Type B pancreatic cell (in vitro differentiated cells): ENCODE measurements at places on chromosomes 6 and 20. TPM values are rescaled to one million over a fixed set of nuclear protein-coding genes. Genes with fewer than 3 reads are reported as not detected.
A peak's percentile ranks its signal among the peaks of the same experiment; 100 is the strongest.

The SIRPG gene
- total RNA-seq: not detected in 2 replicates

DNA sequence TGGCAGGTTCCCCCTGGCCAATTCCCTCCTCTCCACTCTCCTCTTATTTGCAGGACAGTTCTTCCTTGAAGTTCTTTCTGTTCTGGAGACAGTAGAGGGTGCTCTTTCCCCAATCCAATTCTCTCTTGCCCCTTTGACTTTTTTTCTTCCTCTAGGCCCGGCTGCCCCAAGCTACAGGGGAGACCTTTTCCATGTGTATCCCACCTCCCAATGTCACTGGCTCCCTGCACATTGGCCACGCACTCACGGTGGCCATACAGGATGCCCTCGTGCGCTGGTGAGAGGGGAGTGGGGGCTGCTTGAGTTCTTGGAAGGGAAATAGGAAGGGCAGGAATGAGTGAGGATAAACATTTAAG lies 1.5 kb downstream of the VARS2 start:
- H3K27ac ChIP-seq: peak overlapping the region; percentile 95
- H3K27me3 ChIP-seq: no peaks in the 10 kb centered on the region
- DNase-seq: no peak
- H3K4me1 ChIP-seq: peaks cover 30% of the 10 kb centered on the region
- H3K36me3 ChIP-seq: peaks cover 28% of the 10 kb centered on the region

DNA sequence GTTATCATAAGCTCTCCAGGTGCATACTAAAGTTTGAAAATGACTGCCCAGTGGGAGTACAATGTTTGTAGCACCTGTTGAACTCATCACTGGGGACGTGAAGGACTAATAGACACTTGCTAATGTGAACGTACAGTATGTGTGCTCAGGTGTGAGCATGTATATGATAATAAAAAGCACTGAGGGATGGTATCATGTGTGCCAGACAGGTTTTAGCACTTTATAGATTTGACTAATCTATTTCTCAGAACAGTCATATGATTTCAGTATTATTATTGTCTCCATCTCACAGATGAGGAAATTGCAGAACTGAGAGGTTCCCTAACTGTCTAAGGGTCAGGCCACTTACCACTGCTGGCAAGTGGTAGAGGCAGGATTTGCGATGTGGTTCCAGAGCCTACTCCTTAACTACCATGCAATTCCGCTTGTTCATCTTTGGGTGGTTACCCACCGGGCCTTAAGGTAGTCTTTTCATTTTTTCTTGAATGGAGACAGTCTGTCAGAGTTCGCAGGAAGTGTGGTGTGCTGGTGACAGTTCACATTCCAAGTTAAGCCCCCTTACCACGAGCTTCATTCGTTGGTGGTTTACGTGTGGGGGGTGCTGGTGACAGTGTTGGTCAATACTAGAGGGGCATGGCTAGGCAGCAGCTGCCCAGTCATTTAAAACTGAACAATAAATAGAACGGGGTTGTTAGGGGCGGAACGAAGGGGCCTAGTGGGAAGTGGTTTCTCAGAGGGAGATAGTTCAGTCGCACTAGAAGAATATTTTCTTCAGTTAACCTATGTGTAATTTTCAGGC lies 46.8 kb downstream of the RREB1 start:
- DNase-seq: no peak
- no peaks in the 10 kb centered on the region for H3K27me3 ChIP-seq

DNA sequence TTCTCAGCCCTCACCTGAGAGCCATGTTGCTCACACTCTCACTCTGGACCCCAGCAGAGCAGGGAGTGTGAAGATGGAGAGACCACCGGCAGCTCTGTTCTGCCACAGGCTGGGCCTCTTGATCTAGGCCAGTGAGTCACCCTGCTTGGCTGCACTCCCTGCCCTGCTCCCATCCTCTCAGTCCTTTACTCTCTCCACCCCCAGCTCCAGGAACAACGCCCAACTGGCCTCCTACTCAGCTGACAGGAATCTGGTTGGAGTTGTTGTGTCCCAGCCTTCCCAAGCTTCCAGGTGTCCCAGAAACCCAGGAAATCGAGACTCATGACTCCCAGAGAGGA lies at the start of gene PSORS1C1:
PSORS1C1 (plus strand) TSS at position 260 of the 338 bp plus-strand sequence. CDS start 14,833 bp downstream, outside the sequence.
- H3K27ac ChIP-seq: no peak within 1 kb of the TSS
- H3K4me1 ChIP-seq: no peaks in the 10 kb centered on the region
- H3K36me3 ChIP-seq: no peaks in the 10 kb centered on the region
- DNase-seq: no peak
- H3K4me3 ChIP-seq: no peak within 1 kb of the TSS

- no peak overlapping the region for H3K27ac ChIP-seq
- H3K27me3 ChIP-seq: no peaks in the 10 kb centered on the region
- no peaks in the 10 kb centered on the region for H3K4me1 ChIP-seq
- peaks cover 3% of the 10 kb centered on the region for H3K36me3 ChIP-seq
Measured at GRCh38 chr20:9744551-9744950, 94.3 kb downstream of the PAK5 start.

DNA sequence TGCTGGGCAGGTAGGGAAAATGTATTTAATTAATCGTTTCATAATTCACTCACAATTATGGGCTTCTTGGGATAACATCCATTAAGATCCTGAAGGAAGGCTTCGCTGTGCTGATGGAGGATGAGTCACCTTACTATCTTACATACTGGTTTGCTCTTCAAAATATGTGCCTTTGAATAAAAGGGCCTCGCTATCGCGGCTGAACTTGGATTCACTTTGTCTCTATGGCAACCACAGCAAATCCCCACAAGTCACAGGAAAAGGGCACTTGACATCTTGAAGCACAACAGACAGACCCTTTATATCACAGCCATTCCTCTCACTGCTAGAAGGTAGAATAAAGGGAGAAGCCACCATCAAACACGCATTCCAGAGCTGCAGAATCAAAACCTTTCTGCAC lies 141.3 kb upstream of the MYLIP start:
- H3K27ac ChIP-seq: no peak overlapping the region
- H3K36me3 ChIP-seq: no peaks in the 10 kb centered on the region
- no peak for DNase-seq
- H3K27me3 ChIP-seq: no peaks in the 10 kb centered on the region

The MOXD1 gene
- 3.7 and 22.0 TPM in 2 replicates for total RNA-seq

DNA sequence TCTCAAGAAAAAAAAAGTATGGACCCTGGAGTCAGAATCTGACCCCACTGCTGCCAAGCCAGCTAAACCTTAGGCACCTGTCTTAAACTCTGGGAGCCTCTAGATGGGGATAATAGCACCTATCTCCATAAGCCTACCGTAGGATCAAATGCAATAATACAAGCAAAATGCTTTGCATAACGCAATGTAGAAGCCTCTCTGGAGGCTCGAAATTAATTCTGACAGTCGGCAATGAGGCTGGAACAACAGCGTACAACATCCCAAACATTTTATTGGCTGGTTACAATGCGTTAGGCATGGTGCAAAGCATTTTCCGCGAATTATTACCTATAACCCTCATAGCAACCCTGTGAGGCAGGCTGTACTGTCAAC lies 521 bp downstream of the CDK5RAP1 start:
- no peaks in the 10 kb centered on the region for H3K36me3 ChIP-seq
- H3K27ac ChIP-seq: peak overlapping the region; percentile 87
- peak overlapping the region; percentile 100 for H3K4me3 ChIP-seq

- no peak for DNase-seq
- no peak overlapping the region for H3K27ac ChIP-seq
- H3K27me3 ChIP-seq: no peaks in the 10 kb centered on the region
- H3K4me1 ChIP-seq: no peaks in the 10 kb centered on the region
- H3K4me3 ChIP-seq: no peak overlapping the region
Measured at GRCh38 chr6:20827798-20828197, 293.5 kb downstream of the CDKAL1 start.

- no peak for DNase-seq
- no peak overlapping the region for H3K4me3 ChIP-seq
- H3K4me1 ChIP-seq: peaks cover 4% of the 10 kb centered on the region
Measured at GRCh38 chr6:112620812-112621569, 273.9 kb downstream of the RFPL4B start.

GRCh38 chr20:22579119-22579427 lies 5.3 kb downstream of the FOXA2 start:
- no peak for DNase-seq
- peak overlapping the region; percentile 82 for H3K4me3 ChIP-seq
- H3K27ac ChIP-seq: peak overlapping the region; percentile 84
- peaks cover 9% of the 10 kb centered on the region for H3K4me1 ChIP-seq

The SIRPA gene
- 11.4 and 12.3 TPM in 2 replicates for total RNA-seq

DNA sequence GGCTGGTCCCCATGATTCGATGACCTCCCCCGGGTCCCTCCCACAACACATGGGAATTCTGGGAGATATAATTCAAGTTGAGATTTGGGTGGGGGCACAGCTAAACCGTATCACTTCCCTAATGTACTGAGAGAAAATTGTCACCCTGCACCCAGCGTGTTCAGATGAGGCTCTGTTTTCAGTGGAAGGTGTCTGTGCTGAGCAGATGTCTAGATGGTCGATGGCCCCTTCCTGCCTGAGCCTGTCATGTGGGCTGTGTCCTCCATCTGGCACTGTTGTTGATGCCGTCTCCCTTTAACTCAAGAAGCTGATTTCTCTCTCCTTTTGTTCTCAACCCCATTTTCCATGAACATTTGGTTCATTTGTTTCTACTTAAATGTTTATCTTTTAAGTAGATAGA lies 37.0 kb downstream of the TMEM181 start:
- peaks cover 16% of the 10 kb centered on the region for H3K36me3 ChIP-seq
- no peak for DNase-seq
- H3K27me3 ChIP-seq: no peaks in the 10 kb centered on the region
- no peak overlapping the region for H3K4me3 ChIP-seq
- no peaks in the 10 kb centered on the region for H3K4me1 ChIP-seq

The ANGPT4 gene
- 0.07 TPM in 1 of 2 replicates, not detected in the other for total RNA-seq

DNA sequence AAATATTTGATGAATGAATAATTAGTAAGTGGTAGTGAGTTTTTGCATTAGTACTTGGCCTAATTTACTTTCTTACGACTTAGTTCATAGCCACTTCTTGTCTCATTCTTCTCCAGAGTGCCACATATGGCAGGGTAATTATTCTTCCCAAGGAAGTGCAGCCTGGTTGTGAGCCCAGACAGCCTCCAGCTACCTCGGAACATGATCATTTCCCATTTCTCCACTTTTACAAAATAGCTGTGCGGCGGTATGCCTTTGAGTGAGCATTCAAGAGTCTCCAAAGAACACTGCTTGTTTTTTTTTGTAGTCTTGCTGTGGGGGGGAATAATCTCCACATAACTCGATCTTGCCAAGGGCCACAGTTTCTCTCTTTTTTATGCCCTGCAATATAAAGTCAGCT lies 765.0 kb downstream of the HDGFL1 start:
- no peaks in the 10 kb centered on the region for H3K4me1 ChIP-seq
- DNase-seq: no peak
- H3K27ac ChIP-seq: no peak overlapping the region
- peaks cover 3% of the 10 kb centered on the region for H3K27me3 ChIP-seq
- no peaks in the 10 kb centered on the region for H3K36me3 ChIP-seq

- no peak overlapping the region for H3K27ac ChIP-seq
- H3K4me3 ChIP-seq: no peak overlapping the region
- peaks cover 13% of the 10 kb centered on the region for H3K4me1 ChIP-seq
- DNase-seq: no peak
- peaks cover 3% of the 10 kb centered on the region for H3K36me3 ChIP-seq
Measured at GRCh38 chr20:21191839-21192238, 66.0 kb downstream of the KIZ start.

The PROCR gene
- 0.76 and 5.8 TPM in 2 replicates for total RNA-seq

The NT5DC1 gene
- total RNA-seq: 36.1 and 36.7 TPM in 2 replicates

GRCh38 chr6:151326116-151326825 lies 65.1 kb downstream of the ZBTB2 start:
- peak overlapping the region; percentile 87 for H3K4me3 ChIP-seq
- DNase-seq: no peak
- H3K4me1 ChIP-seq: peaks cover 56% of the 10 kb centered on the region
- peaks cover 26% of the 10 kb centered on the region for H3K36me3 ChIP-seq

DNA sequence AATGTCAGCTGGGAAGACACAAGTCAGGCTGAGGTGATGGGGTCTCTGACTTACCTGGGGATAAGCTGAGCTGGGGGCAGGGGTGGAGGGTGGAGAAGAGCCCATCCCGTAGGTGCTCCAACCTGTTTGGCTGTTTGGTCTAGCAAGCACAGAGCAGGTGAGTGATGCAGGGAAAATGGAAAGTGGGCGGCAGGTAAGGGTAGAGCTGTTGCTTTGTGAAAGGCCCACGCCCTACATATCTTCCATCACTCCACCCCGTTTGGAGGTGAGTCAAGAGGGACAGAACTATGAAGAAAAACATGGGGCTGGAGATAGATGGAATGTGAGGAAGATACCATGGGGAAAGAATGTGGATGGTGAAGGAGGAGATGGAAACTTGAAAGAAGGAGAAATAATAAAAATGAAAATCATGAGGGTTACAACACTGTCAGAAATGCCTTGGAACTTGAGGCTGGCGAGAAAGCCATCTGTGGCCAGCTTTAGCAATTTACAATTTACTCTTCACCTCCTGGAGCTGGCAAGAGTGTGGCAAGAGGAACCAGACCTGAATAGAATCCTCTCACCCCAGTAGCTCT lies 1.3 kb downstream of the LY6G6C start:
- H3K27me3 ChIP-seq: no peaks in the 10 kb centered on the region
- peak overlapping the region; percentile 67 for H3K4me3 ChIP-seq
- no peaks in the 10 kb centered on the region for H3K36me3 ChIP-seq
- H3K4me1 ChIP-seq: peaks cover 23% of the 10 kb centered on the region
- H3K27ac ChIP-seq: peak overlapping the region; percentile 90

DNA sequence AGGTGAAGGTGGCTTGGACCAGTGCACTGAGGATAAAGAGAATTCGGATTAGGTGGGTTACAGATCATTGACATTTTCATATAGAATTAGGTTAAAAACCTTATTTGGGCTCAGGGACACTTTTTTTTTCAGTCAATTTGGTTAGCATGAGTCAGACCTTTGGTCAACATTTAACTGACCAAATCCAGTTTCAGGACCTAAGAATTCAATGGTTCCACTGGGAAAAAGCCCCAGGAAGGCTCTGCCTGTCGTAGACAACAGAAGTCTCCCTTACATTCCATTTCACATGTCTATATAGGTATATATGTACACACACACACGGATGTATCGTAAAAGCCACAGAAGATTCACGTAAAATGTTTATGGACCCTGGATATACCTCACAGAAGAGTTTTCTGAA lies 184.2 kb upstream of the RREB1 start:
- no peak overlapping the region for H3K4me3 ChIP-seq
- H3K4me1 ChIP-seq: peaks cover 12% of the 10 kb centered on the region
- H3K36me3 ChIP-seq: no peaks in the 10 kb centered on the region
- H3K27me3 ChIP-seq: peaks cover 10% of the 10 kb centered on the region
- DNase-seq: no peak

DNA sequence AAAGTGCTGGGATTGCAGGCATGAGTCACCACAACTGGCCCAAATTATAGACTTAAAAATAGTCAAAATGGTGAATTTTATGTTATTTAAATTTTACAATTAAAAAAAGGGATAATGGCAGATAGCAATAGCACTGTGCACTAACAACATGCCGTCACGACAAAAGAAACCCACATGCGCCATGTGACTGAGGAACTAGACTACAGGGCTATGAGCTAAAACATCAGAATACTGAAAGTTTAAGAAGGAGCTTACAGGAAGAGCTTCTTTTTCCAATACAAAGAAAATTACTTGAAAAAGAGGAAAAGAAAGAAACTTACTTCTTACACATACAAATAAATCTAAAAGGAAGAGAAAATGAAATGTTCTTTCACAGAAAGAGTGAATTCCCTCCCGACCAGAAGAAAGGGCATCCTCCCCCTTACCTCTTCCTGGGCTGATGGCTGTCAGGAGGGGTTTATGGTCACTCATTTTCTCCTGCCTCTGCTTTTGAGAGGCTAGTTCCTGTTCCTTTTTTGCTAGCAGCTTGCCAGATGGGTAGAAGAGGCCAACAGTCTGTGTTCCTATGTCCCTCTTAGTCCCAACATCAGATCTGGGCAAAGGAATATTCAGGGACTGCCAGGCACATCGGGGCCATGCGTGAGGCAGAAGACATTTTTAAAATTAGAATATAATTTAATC lies 54.5 kb downstream of the DZANK1 start:
- no peak overlapping the region for H3K27ac ChIP-seq
- H3K27me3 ChIP-seq: no peaks in the 10 kb centered on the region
- no peak overlapping the region for H3K4me3 ChIP-seq
- peaks cover 15% of the 10 kb centered on the region for H3K4me1 ChIP-seq
